ENCODE measurements at places on chromosomes 12 and 14. TPM values are rescaled to one million over a fixed set of nuclear protein-coding genes. Genes with fewer than 3 reads are reported as not detected.

Gene POTEM
- not detected for total RNA-seq

Gene MFAP5
- 56.0 TPM for total RNA-seq

Gene CLEC2D
- 3.0 TPM for total RNA-seq

Gene SYCP3
- not detected for total RNA-seq

Gene RPS26
- 35.5 TPM for total RNA-seq

Gene TEX52
- not detected for total RNA-seq

Gene KRT3
- total RNA-seq = not detected

Gene TAS2R13
- 0.43 TPM for total RNA-seq

Gene TMPRSS12
- total RNA-seq = not detected

Gene SHMT2
- 32.8 TPM for total RNA-seq

Gene OR4Q2
- total RNA-seq = not detected

Gene LRCOL1
- not detected for total RNA-seq

Gene SERPINA9
- total RNA-seq = not detected

Gene SLC25A21
- 0.76 TPM for total RNA-seq

Gene WDR20
- total RNA-seq = 20.5 TPM

Gene SLC5A8
- total RNA-seq = not detected

Gene MMP14
- total RNA-seq = 26.0 TPM

Gene GPR68
- 0.16 TPM for total RNA-seq

Gene CAPS2
- total RNA-seq = 11.4 TPM

Gene HHIPL1
- total RNA-seq = 1.5 TPM

Gene KHNYN
- 23.3 TPM for total RNA-seq

Gene TTC6
- not detected for total RNA-seq

Gene CCDC38
- total RNA-seq = not detected

Gene SLC8A3
- total RNA-seq = 0.14 TPM

Gene KLC1
- total RNA-seq = 151 TPM

Gene KRT2
- total RNA-seq = not detected

Gene IL26
- total RNA-seq = not detected

Data from Right ventricle myocardium inferior (tissue), 1 donor.